ENCODE measurements at places on chromosomes 5 and 9. TPM values are rescaled to one million over a fixed set of nuclear protein-coding genes. Genes with fewer than 3 reads are reported as not detected.

- DNase-seq, result peak; percentile 12
These were observed 171.0 kb downstream of the ARRDC3 start for GRCh38 chr5:91211997-91212713.

Gene CCNI2
- not detected for total RNA-seq

- no peak for DNase-seq
These were observed 117.0 kb downstream of the SSBP2 start for GRCh38 chr5:81633891-81634290.

Gene DPYSL3
- 55.4 TPM for total RNA-seq

DNA sequence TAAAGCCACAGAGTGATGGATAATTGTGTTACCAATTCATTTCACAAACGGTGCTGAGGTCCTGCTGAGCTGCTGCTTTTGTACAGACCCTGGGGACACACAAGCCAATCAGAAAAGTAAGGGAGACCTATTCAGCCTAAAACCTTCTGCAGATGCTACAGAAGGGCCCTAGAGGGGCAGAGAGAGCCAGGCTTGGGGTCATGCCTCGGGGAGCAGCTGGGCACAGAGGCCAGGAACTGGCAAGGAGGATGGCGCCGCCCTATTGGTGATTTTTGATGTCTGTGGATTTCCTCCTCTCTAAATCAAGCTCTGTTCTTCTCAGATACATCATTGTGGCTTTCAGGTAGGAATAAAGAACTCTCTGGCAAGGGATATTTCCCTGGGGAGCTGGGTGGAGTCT is 181.9 kb downstream of the ZNF462 start:
- no peak for DNase-seq

GRCh38 chr5:93621327-93621798 is 38.3 kb downstream of the NR2F1 start:
- no peak for DNase-seq

Gene ARHGEF28
- total RNA-seq, result 7.5 TPM

DNA sequence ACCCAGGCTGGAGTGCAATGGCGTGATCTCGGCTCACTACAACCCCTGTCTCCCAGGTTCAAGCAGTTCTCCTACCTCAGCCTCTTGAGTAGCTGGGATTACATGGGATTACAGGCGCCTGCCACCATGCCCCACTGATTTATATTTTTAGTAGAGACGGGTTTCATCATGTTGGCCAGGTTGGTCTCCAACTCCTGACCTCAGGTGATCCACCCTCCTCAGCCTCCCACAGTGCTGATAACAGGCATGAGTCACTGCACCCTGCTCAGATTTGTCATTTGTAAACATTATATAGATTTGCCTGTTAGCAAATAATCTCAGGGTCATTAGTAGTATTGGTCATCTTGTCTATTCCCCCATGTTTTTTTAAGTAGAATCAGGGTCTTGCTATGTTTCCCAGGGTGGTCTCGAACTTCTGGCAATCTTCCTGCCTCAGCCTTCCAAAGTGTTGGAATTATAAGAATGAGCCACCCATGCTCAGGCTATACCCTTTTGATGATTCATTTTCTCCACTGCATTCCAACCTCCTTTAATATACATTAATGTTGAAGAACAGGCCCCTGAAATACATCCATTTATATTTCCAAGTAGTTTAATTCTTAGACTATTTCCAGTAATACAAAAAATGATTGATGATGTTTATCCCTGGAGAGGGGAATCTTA is 17.3 kb downstream of the CENPH start:
- DNase-seq, result no peak

DNA sequence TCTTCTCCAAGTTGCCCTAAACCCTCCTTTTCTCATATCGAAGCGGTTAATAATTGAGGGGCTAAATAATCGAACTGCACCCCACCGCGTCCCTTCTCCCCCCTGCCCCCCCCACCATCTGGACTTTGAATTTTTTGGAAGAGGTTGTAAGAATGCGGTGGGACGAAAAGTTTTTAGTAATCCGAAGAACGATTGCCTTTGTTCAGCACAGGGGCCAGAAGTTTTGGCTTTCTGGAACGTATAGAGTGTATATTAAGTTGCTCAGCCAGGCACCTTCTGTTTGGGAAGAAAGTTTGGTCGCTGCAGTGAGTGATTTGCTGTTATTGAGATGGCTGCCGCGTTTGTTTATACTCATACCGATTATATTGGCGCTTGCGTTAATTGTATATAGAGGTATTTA is 518 bp downstream of the ERBIN start:
- DNase-seq, result no peak

Gene NIPAL4
- 0.14 TPM for total RNA-seq

DNA sequence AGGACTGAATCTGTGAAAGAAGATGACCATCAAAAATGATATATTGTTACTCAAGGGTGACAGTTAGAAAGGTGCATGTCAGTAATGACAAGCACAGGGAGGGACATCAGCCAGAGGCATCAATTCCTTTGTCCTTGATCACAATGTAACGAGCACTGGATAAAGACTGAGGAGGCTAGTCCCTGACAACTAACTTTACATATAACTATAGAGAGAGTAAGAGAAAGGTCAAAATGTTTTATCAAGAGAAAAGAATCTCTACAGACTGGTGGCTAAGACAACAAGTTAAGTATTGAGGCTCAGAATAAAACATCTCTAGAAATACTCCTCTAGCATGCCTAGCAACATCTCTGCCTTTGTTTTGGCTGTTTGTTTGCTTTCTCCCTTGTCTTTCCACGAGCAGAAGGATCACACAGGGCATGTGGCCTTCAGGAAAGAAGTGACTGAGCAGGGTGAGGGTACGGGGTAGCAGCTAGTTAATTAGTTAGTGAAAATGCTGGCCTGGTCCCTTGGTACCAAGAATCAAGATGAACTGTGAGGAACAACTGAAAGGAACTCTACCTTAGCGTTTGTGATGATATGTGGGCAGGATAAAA is 724.1 kb upstream of the MEF2C start:
- DNase-seq, result no peak

Gene SPINK6
- total RNA-seq, result not detected

DNA sequence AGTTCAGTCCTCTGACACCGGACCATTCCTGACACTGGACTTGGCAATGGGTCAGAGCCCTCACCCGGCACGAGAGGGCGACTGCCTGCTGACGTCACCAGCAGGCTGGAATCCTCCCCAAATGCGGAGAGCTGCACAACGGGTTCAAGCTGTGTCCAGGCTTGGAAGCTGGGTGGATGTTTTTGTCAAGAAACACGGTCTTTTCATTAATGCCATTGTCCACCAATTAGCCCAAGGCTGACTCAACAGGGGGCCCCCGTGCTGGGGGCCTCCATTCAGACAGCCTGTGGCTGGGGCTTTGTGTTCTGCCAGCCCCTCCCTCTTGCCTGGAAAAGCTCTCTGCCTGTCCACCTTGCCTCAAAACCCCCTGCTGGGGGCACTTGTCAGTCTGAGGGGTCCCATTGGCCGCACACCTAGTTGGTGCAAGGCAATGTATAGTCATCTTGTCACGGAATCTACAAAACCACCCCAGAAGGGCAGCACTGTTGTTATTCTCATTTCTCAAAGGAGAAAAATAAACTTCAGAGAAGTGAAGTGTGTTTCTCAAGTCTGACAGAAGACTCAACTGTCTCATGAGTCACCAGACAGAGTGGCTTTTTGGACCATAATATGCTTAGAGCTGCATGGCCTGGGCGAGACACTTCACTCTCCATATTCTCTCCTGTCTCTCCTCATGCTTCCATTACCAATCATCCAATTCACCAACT is 24.6 kb downstream of the NDUFA8 start:
- no peak for DNase-seq

GRCh38 chr9:134962973-134963364 is 45.3 kb upstream of the FCN1 start:
- no peak for DNase-seq

DNA sequence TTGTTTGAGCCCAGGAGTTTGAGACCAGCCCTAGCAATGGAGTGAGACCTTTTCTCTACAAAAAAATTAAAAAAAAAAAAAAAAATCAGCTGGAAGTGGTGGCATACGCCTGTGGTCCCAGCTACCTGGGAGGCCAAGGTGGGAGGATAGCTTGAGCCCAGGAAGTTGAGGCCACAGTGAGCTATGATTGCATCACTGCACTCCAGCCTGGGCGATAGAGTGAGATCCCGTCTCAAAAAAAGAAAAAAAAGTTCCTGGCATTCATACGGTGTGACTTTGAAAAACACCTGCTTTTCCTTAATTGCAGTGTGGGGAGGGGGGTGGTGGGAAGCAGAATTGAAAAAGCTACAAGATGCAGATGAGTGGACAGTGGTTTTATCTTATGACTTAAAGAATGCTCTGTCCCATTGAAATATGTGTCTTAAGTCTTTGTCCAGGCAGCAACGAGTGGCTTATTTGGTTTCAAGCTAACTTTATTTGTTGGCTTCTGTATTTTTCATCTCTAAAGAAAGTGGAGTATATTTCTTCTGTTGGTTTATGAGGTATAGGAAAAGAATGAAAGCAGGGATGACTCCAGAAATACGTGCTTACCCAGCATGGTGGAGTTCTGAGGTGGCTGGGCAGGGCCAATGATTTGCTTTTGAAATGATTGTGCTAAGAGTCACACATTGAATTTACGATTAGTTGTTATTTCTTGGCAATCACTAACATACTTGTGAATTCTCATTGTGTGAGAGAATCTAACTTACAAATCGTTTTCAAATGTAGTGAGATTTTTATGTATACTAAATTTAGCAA is 27.8 kb downstream of the ROPN1L start:
- peak; percentile 96 for DNase-seq

Gene PRDM9
- total RNA-seq, result not detected

GRCh38 chr9:14294659-14295058 is 19.3 kb downstream of the NFIB start:
- no peak for DNase-seq

DNA sequence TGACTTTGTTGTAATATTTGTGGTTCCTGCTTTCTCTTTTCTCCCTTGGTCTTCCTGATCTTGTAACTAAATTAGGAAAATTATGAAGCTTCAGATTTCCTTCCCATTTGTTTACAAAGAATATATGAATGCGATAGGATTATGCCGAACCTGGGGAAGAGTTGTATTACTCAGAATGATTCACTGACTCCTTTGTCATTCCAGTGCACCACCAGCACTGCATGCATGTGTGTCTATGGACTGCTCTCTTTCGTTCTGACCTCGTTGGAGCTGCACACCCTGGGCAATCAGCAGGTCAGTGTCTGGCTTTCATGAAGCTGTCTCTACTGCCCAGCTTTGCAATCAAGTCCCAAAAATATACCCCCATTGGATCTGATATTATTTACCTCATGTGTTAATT is 25.5 kb downstream of the NUP188 start:
- peak; percentile 73 for DNase-seq

Gene IFNA1
- total RNA-seq, result not detected

DNA sequence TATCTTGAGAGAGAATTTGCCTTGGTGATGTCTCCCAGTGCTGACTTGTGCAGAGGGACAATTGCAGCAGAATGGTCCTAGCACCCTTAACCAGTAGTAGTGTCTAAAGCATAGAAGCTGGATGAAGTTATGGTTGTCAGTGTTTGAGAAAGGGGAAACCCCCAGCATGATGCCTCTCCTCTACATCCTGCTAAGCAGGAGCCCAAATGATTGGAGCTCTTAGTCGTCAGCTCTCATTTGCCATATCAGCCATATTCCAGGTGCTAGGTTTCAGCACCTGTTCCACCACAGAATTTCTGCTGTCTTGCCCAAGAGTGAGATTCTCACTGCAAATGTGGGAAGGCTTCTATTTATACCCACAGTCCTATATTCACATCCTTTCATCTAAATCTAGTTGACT is 43.7 kb upstream of the RFX3 start:
- no peak for DNase-seq

Gene ADGRD2
- not detected for total RNA-seq

DNA sequence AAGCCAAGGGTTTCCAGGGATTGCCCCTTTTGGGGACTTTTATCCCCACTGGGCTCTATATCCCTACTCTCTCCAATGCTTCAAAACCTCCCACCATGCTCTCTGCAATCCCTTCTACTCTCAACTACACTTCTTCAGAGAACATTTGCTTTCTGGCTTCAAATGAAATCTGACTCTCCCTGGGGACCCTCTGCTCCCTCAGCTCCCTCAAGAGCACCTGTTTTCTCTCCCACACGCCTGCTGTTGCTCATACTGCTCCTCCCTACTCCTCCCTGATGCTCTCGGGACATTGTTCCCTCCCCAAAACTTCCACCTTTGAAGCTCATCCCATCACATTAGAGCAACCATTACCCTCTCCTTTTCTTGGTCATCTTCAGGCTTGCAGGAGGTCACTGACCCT is 344.9 kb downstream of the CDK5RAP2 start:
- DNase-seq, result no peak

Gene NTNG2
- total RNA-seq, result 0.35 TPM

Gene HOMER1
- 4.0 TPM for total RNA-seq

Gene CHD1
- 17.7 TPM for total RNA-seq

Gene RPL7A
- 2,185 TPM for total RNA-seq

DNA sequence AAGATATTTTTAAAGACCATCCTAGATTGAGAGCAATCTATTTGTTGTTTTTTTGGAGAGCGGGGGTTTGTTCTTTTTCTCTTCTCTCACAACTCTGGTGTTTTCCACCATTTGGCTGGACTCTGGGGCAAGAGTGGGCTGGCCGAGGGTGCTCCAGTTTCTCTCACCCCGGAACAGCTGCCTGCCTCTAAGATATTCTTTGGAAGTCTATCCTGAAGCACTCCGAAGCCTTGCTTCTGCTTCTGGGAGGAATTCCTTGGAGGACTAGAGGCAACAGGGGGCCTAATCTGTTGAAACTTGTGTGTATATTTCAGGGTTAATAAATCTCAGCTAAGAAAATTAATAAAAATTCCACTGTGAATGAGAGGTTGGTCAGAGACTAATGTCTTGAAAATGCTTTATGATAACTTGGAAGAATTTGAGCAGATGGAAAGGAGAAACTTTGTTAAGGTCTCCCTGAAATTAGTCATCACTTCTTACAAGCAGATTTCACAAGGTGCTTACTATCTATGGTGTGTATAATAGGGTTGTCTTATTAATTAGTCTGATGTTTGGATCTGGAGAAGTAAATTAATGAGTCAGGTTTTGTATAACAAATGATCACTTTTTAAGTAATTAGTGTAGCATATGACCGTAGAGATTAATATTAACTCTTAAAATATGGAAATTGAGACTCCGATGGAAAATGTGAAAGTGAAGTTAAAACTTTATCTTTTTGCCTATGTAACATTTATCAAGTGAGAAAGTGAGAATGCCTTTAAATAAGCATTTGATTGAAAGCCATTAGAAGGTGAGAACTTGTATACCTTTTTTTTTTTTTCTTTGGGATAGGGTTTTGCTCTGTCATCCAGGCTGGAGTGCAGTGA is 4.0 kb downstream of the MAN2A1 start:
- peak; percentile 48 for DNase-seq

DNA sequence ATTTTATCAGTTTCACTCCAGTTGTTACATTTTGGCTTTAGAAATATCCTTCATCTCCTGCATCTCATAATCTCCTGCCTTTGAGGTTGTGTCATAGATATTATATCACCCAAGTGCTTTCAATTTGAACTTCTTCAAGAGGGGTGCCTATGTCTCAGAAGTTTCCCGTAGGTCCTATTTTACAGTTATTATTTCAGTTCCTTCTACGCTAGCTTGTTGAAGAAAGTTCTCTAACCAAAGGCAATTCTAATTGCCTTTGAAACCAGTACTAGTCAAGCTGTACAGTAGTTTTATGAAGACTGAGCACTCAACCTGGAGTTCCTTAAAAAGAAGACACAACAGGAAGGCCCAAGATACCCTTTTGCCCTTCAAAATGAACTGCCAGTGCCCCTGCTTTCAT is 116.4 kb downstream of the ZCCHC7 start:
- DNase-seq, result no peak

Gene SPTAN1
- 317 TPM for total RNA-seq

Gene TSPAN17
- total RNA-seq, result 62.9 TPM
